ENCODE measurements at places on chromosomes 5 and 9. TPM values are rescaled to one million over a fixed set of nuclear protein-coding genes. Genes with fewer than 3 reads are reported as not detected.
A peak's percentile ranks its signal among the peaks of the same experiment; 100 is the strongest.

- no peaks in the 10 kb centered on the region for H3K36me3 ChIP-seq
- peaks cover 21% of the 10 kb centered on the region for H3K27me3 ChIP-seq
- H3K4me3 ChIP-seq = no peak overlapping the region
- no peak for DNase-seq
- no peaks in the 10 kb centered on the region for H3K4me1 ChIP-seq
- no peak overlapping the region for H3K27ac ChIP-seq
Observed at GRCh38 chr9:90306158-90306557, 336.5 kb downstream of the DIRAS2 start.

The ARL14EPL gene
- total RNA-seq = not detected

- peaks cover 50% of the 10 kb centered on the region for H3K36me3 ChIP-seq
- peak overlapping the region; percentile 53 for H3K4me3 ChIP-seq
- no peaks in the 10 kb centered on the region for H3K27me3 ChIP-seq
- DNase-seq = no peak
- H3K4me1 ChIP-seq = peaks cover 74% of the 10 kb centered on the region
Observed at GRCh38 chr5:151058891-151059489, 21.8 kb downstream of the TNIP1 start.

DNA sequence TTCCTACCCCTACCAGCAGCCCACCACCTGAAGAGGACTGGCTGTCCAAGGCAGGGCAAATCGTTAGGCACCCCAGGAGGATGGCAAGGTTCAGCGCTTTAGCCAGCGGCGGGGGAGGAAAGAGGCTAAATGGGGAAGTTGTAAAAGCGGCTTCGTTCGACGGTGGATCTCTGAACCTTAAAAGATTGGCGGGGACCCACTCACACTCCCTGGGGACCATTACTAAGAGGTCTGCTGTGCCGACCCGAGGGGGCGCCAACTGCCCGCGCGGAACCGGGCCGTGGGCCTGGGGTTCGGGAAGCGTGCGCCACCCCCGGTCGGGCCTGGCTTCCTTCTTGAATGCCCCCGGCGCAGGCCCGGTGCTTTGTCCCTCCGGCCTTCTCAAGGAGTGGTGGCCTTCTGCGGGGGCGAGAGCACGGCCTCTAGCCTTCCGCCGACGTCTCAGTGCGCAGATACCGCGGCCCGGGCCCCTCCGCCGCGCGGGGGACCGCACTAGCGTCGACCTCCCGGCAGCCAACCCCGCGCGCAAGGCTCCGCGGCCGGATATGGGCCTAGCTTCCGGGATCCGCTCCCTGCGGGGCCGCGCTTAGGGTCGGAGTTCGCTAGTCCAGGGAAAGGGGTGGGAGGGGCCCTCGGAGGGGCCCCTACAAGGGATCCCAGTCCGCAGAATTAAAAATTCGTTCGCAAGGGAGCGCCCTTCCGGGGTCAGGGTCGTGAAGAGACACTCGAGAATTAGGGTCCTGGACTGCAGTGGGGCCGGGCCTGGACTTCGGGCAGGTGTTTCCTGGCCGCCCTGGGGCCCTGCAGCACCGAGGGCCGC, 10.5 kb downstream of the NR2F1-AS1 start:
- H3K36me3 ChIP-seq = no peaks in the 10 kb centered on the region
- peaks cover 78% of the 10 kb centered on the region for H3K27me3 ChIP-seq

GRCh38 chr5:5221724-5222123, 81.6 kb downstream of the ADAMTS16 start:
- H3K27me3 ChIP-seq = no peaks in the 10 kb centered on the region
- DNase-seq = no peak
- no peak overlapping the region for H3K4me3 ChIP-seq
- H3K27ac ChIP-seq = no peak overlapping the region

DNA sequence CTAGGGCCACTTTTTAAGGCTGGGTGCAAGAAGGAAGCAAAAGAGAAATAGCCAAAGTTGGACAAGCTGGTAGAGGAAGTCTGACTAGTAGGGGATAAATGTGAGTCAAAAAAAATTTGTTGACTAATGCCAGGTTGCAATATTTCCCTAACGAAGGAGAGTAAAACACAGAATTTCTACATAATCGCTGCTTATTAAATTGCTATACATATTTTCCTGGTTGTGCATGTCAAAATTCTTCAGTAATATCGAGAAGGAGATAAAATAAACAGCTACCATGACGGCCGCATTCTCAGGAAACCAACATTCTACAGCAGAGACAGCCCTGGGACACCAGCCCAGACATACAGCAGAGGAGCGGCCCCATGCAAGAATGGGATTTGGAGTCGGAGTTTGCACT, 148.3 kb downstream of the ESM1 start:
- peaks cover 12% of the 10 kb centered on the region for H3K4me1 ChIP-seq
- peaks cover 8% of the 10 kb centered on the region for H3K27me3 ChIP-seq
- H3K4me3 ChIP-seq = no peak overlapping the region
- H3K27ac ChIP-seq = no peak overlapping the region

The PRDM12 gene
- total RNA-seq = not detected

The EFNA5 gene
- not detected for total RNA-seq

GRCh38 chr5:173916233-173916632, 28.1 kb downstream of the CPEB4 start:
- H3K27me3 ChIP-seq = no peaks in the 10 kb centered on the region
- no peak for DNase-seq
- H3K27ac ChIP-seq = no peak overlapping the region
- H3K4me1 ChIP-seq = peaks cover 7% of the 10 kb centered on the region
- H3K4me3 ChIP-seq = no peak overlapping the region

- DNase-seq = no peak
- no peaks in the 10 kb centered on the region for H3K4me1 ChIP-seq
- no peak overlapping the region for H3K4me3 ChIP-seq
Observed at GRCh38 chr9:110545705-110546104, 33.8 kb downstream of the SVEP1 start.

GRCh38 chr9:130751631-130752355, 58.2 kb downstream of the EXOSC2 start:
- no peak overlapping the region for H3K4me3 ChIP-seq
- H3K4me1 ChIP-seq = no peaks in the 10 kb centered on the region
- H3K36me3 ChIP-seq = no peaks in the 10 kb centered on the region
- no peak overlapping the region for H3K27ac ChIP-seq
- H3K27me3 ChIP-seq = no peaks in the 10 kb centered on the region

The IL5 gene
- 2.1 TPM for total RNA-seq

DNA sequence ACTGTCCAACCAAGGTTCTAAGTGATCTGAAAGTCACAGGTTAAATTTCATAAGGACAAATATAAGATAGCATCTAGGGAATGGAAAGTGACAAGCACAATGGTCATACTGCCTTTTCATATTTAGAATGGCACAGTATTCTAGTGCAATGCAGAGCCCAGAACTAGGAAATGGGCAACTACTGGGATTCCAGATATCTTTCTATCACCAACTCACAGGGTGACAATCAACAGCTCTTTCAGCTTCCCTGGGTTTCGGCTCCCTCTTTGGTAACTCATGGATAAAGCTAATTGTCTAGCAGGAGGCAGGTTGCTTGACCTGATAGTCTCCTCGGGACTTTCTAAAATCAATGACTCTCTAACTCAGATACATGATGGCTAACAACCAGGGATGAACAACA, 60.4 kb downstream of the NR3C1 start:
- H3K4me3 ChIP-seq = no peak overlapping the region
- no peaks in the 10 kb centered on the region for H3K27me3 ChIP-seq
- peaks cover 57% of the 10 kb centered on the region for H3K4me1 ChIP-seq

DNA sequence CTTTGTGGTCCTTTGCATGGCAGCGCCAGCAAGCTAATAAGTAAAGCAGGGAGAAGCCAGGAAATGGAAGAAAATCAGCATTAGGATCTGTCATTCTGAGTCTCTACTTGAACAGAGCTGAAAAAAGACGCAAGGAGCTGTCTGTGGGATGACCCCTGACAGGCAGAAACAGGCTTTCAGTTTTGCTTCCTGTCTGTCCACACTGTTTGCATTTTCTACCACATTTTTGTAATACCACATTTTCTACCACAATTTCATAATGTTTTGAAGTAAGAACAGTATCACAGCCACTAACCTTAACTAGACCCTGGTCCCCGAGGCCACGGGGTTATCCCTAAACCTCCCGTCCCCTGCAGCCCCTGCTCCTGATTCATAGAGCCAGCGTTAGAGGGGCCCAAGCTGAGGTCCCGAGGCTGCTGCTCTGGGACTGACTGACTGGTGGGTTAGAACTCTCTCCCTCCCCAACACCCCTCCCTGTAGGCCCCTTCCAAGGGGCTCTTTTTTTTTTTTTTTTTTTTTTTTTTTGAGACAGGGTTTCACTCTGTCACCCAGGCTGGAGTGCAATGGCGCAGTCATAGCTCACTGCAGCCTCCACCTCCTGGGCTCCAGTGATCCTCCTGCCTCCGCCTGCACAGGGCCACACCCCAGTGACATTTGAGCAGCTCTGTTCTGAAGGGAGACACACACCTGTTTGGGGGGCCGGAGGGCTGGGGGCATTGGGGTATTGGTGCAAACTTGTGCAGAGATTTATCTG, 4.0 kb upstream of the CLIC3 start:
- no peaks in the 10 kb centered on the region for H3K36me3 ChIP-seq
- peaks cover 42% of the 10 kb centered on the region for H3K4me1 ChIP-seq
- peak; percentile 73 for DNase-seq
- H3K27ac ChIP-seq = peak overlapping the region; percentile 82
- peaks cover 10% of the 10 kb centered on the region for H3K27me3 ChIP-seq

GRCh38 chr9:109251080-109251775, 69.6 kb downstream of the EPB41L4B start:
- H3K27me3 ChIP-seq = peaks cover 11% of the 10 kb centered on the region
- no peak for DNase-seq
- no peak overlapping the region for H3K27ac ChIP-seq
- no peaks in the 10 kb centered on the region for H3K4me1 ChIP-seq
- H3K36me3 ChIP-seq = no peaks in the 10 kb centered on the region
- no peak overlapping the region for H3K4me3 ChIP-seq

DNA sequence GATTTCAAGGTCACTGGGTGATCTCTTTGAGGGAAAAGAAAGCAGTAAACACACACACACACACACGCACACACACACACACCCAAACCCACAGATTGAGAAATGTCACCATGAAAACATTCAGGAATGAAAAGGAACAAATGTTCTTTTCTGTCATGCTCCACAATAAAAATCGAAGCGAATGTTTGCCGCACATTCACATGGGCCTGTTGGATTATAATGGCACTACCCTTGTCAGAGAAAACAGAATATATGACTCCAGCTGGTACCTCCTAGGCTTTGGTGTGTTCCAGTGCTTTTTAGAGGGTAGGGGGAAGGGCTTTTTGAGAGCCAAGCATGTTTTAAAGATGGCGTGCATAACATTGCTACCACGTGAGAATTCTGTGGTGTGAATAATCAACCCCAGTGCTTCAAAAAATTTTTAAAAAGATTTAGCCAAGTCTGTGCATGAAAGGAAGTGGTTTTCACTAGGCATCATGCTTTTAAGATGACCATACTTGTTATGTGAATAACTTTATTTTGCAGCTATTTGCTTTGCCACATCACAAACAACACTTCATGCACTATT, 120.8 kb upstream of the ZNF608 start:
- no peak overlapping the region for H3K27ac ChIP-seq
- H3K36me3 ChIP-seq = no peaks in the 10 kb centered on the region
- H3K4me1 ChIP-seq = peaks cover 6% of the 10 kb centered on the region

GRCh38 chr9:17361378-17361777, 217.5 kb upstream of the SH3GL2 start:
- no peak for DNase-seq
- H3K4me1 ChIP-seq = no peaks in the 10 kb centered on the region
- no peak overlapping the region for H3K4me3 ChIP-seq
- H3K27me3 ChIP-seq = no peaks in the 10 kb centered on the region

DNA sequence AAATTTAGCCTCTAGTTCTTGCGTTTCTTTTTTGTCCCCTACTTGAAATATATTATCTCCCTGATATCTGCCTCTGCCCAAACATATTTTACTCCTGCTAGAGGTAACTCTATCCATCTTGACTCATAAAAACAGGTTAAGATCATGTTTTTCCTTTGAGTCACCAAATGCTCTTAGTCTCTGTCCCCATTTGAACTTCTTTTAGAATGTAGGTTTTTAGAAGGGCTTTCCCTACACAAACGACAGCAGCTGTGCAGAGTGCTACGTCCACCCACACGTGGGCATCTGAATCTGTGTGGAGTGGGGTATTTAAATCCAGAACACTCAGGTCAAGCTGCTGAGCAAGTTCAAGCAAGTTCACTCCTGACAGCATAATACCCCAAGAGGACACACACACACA, 2.2 kb downstream of the HSD17B3 start:
- no peaks in the 10 kb centered on the region for H3K4me1 ChIP-seq
- peaks cover 3% of the 10 kb centered on the region for H3K36me3 ChIP-seq
- no peak overlapping the region for H3K27ac ChIP-seq
- no peak overlapping the region for H3K4me3 ChIP-seq
- peaks cover 7% of the 10 kb centered on the region for H3K27me3 ChIP-seq

GRCh38 chr5:111779260-111779921, 22.4 kb upstream of the NREP start:
- H3K36me3 ChIP-seq = no peaks in the 10 kb centered on the region
- no peak for DNase-seq
- peaks cover 23% of the 10 kb centered on the region for H3K27me3 ChIP-seq

All from activated T-cell treated with anti-CD3 and anti-CD28 coated beads, Interleukin-2, amount 50 U/mL, for 72 hours (primary cell).